ENCODE measurements at places on chromosomes 13 and 19. TPM values are rescaled to one million over a fixed set of nuclear protein-coding genes. Genes with fewer than 3 reads are reported as not detected.

The RELB gene
- total RNA-seq, result 16.9 TPM

The RAX2 gene
- not detected for total RNA-seq

- no peak for DNase-seq
Observed at GRCh38 chr13:44395976-44396694, 22.5 kb downstream of the SERP2 start.

GRCh38 chr13:97120346-97120745 lies 101.8 kb upstream of the MBNL2 start:
- DNase-seq, result no peak

- no peak for DNase-seq
Observed at GRCh38 chr13:71853725-71854124, 13.3 kb downstream of the DACH1 start.
